SJSA1 (cell line): ENCODE measurements at places on chromosomes 7 and 10.

DNA sequence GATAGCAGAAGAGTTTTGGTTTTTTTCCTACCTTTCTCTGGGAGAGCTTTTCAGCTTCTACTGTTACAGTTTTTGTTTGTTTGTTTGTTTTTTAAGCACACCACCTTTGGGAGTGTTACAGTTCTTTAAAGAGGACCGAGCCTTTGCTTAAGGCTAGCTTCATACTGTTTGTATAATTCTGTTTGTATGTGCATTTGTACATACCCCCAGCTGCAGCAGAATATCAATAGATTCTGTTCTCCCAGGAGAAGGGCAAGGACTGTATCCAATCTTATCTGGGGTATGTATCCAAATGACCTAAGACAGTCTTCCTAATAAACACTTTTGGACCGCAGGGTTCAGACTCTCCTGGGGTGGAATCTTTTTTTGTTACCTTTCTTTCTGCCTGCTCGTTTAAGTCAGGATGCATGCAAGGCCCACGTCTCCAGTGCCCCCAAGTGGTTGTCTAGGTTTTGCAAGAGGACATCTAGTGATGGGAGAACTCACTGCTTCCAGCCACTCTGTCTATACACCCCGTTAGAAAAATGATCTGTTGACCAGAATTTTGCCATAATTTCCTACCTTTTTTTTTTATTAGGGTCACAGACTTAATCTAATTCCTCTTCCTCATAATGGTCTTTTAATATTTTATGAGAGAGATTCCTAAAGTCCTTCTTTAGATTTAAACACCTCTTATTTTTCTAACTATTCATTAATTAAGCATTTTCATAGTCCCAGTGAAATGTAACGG is 23.9 kb downstream of the NRF1 start:
- DNase-seq = peak; percentile 71
- H3K36me3 ChIP-seq = peaks cover 6% of the 10 kb centered on the region; the same call in 1 of the 2 replicates
- H3K4me3 ChIP-seq = no peak overlapping the region
- no peak overlapping the region for H3K27ac ChIP-seq
- no peaks in the 10 kb centered on the region; the same call in 1 of the 2 replicates for H3K4me1 ChIP-seq

GRCh38 chr7:28151965-28152364 is 28.6 kb downstream of the JAZF1 start:
- 0 out of 2 replicates have a peak overlapping the region, but pooled peaks have one; percentile 2 for H3K27ac ChIP-seq
- no peaks in the 10 kb centered on the region for H3K27me3 ChIP-seq
- H3K4me1 ChIP-seq = peaks cover 40% of the 10 kb centered on the region
- H3K4me3 ChIP-seq = no peak overlapping the region
- H3K36me3 ChIP-seq = no peaks in the 10 kb centered on the region

DNA sequence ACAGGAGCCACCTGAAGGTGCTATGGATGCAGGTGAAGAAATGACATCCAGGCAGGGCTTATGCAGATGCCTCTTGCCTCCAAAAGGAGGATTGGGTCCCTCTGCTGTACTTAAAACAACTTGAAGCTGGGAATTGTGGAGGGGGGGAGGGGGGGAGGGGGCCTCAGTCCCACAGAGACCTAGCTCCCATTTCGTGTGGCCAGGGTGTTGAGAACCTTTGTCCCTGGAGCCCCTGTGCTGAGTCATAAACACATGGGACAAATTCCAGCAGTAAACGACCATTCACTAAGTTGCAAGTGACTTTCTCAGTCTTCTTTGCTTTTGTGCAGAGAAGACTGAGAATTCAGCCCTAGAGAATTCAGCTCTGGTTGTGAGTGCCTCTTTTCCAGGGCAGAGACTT is 96.5 kb upstream of the PODXL start:
- no peak overlapping the region for H3K4me3 ChIP-seq
- peaks cover 37% of the 10 kb centered on the region for H3K4me1 ChIP-seq
- peak; percentile 55 for DNase-seq
- H3K36me3 ChIP-seq = no peaks in the 10 kb centered on the region
- peak overlapping the region; percentile 77 for H3K27ac ChIP-seq

DNA sequence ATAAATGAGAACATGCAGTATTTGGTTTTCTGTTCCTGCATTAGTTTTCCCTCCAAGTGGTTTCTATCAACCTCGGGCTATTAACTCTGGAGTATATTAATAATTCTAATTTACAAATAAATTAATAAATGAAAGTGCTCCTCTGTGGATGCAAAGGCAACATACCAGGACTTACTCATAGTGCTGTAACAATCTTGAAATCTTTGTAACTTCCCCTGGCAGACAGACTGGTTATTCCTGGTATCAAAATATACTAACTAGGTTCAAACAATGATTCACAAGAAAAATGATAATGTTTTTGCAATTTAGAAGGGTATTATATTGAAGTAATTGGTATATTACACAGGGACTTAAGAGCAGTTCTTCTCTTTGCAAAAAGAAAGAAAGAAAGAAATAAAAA is 177.2 kb downstream of the FANK1 start:
- H3K36me3 ChIP-seq = no peaks in the 10 kb centered on the region
- no peak for DNase-seq
- no peaks in the 10 kb centered on the region for H3K4me1 ChIP-seq
- H3K4me3 ChIP-seq = no peak overlapping the region
- H3K27ac ChIP-seq = no peak overlapping the region
- H3K27me3 ChIP-seq = 0 out of 2 replicates have a peak, but pooled peaks cover 3% of the 10 kb centered on the region

DNA sequence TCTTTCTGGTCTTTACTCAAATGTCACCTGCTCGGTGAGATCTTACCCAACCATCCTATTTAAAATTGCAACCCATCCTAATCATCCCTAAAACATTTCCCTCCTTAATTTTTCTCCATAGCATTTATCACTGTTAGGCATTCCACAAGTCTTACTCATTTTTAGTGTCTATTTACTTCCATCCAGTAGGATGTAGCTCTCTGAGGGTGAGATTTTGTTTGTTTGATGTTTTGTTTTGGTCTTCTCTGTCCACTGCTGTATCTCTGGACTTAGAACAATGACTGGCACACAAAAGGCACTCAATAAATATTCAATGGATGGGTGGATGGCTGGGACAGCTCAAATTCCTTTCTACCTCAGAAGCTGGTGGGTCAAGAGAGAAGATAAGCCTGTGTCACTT is 15.8 kb upstream of the DUSP5 start:
- peak; percentile 61 for DNase-seq
- H3K4me3 ChIP-seq = no peak overlapping the region
- peak overlapping the region; percentile 24 for H3K27ac ChIP-seq

DNA sequence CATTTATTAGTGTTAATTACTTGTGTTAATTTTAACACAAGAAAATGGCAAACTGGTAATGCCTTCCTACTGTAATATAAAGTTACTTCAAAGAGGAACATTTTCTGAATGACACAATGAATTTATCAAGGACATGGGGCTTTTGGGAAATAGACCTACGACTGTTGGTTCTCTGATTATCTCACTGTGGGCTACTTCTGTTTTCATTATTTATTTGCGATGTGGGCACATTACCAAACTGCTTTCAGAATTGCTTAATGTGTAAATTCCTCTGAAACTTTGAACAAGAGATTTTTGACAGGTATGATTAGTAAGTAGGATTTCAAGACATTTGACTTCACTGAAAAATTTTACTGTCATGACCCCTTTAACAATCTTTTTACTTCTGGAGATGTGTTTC is 535.6 kb downstream of the CNTNAP2 start:
- no peak for DNase-seq
- no peak overlapping the region for H3K27ac ChIP-seq
- no peaks in the 10 kb centered on the region for H3K4me1 ChIP-seq

- H3K27ac ChIP-seq = no peak overlapping the region
- no peaks in the 10 kb centered on the region for H3K4me1 ChIP-seq
- no peak overlapping the region for H3K4me3 ChIP-seq
These were observed 54.1 kb upstream of the NPSR1 start for GRCh38 chr7:34603711-34604444.

GRCh38 chr10:111439034-111439842 is 362.4 kb downstream of the ADRA2A start:
- no peaks in the 10 kb centered on the region for H3K4me1 ChIP-seq
- H3K27me3 ChIP-seq = no peaks in the 10 kb centered on the region
- no peak for DNase-seq
- no peak overlapping the region for H3K27ac ChIP-seq
- no peaks in the 10 kb centered on the region for H3K36me3 ChIP-seq

DNA sequence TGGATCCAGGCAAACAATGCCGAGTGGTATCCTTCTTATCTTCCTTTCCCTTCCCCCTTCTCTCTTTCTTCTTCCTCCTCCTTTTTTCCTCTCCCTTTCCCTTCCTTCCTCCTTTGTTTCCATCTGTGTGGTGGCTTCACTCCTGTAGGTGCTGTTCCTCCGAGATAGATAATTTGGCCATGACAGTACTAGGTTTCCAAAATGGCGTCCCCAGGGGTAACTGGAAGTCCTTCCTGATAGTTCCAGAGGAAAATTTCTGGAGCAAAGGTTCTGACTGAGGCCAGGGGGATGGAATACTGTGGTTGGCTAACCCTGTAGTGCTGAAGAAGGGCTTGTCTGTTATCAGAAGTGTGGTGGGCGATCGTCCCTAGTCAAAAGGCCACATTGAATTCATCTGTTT is 52.5 kb upstream of the CCDC6 start:
- DNase-seq = no peak
- no peaks in the 10 kb centered on the region for H3K27me3 ChIP-seq
- H3K36me3 ChIP-seq = no peaks in the 10 kb centered on the region
- no peaks in the 10 kb centered on the region for H3K4me1 ChIP-seq

- no peak overlapping the region for H3K27ac ChIP-seq
- no peak for DNase-seq
- no peaks in the 10 kb centered on the region for H3K36me3 ChIP-seq
- no peaks in the 10 kb centered on the region for H3K27me3 ChIP-seq
- no peak overlapping the region for H3K4me3 ChIP-seq
These were observed 130.0 kb downstream of the AUTS2 start for GRCh38 chr7:69728304-69728703.

- no peak for DNase-seq
- no peak overlapping the region for H3K27ac ChIP-seq
- H3K4me1 ChIP-seq = no peaks in the 10 kb centered on the region
- H3K36me3 ChIP-seq = no peaks in the 10 kb centered on the region
These were observed 113.2 kb upstream of the VWC2 start for GRCh38 chr7:49660170-49660783.

DNA sequence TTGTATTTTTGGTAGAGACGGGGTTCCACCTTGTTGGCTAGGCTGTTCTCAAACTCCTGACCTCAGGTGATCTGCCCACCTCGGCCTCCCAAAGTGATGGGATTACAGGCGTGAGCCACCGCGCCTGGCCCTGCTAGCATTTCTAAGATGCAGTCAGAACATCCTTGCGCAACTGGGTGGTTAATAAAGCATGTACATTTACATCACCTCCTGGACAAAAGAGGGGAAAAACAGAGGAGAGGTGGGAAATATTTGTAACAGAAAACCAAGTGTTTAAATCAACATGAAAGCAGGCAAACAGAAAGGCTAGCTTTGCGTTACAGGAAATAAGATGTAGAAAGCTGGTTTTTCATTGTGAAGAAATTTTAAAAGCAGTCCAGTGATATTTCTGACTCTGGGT is 220.9 kb upstream of the KMT2E start:
- no peak for DNase-seq
- no peak overlapping the region for H3K4me3 ChIP-seq
- no peak overlapping the region for H3K27ac ChIP-seq
- H3K36me3 ChIP-seq = no peaks in the 10 kb centered on the region
- peaks cover 15% of the 10 kb centered on the region; the same call in 1 of the 2 replicates for H3K27me3 ChIP-seq
- H3K4me1 ChIP-seq = no peaks in the 10 kb centered on the region

DNA sequence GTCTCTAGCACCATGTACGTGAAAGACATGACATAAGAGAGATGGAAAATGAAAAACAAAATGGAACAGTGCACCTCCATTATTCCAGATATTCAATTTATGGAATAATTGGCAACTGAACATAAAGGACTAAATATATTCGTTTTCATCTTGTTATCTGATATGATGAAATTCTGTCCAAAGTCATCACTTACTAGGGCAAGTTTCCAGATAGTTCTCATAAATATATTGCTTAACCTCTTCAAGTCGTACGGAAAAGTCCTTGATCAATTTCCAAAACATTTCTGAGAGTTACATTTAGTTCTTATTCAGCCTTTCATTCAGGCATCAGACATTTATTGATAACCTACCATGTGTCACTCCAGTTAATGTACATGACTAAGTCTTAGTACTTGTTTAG is 185.2 kb downstream of the HGF start:
- no peaks in the 10 kb centered on the region for H3K36me3 ChIP-seq
- H3K4me1 ChIP-seq = no peaks in the 10 kb centered on the region
- no peak overlapping the region for H3K27ac ChIP-seq
- no peaks in the 10 kb centered on the region for H3K27me3 ChIP-seq

DNA sequence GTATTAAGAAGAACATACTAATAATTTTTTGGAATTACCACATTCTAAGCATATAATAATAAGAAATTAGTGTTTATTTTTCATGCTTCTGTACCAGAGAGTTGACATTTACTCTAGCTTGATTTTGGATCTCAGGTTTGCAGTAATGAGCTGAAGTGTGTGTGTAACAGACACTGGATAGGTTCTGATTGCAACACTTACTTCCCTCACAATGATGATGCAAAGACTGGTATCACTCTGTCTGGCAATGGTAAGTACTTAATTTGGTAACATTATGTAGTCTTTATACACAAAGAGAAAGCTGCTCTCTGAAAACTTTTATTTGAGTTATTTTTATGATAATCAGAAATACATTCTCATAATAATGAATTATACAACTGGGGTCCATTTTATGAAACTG is 54.1 kb downstream of the SRI start:
- H3K36me3 ChIP-seq = no peaks in the 10 kb centered on the region
- H3K27me3 ChIP-seq = peaks cover 8% of the 10 kb centered on the region; the same call in 1 of the 2 replicates
- DNase-seq = no peak

DNA sequence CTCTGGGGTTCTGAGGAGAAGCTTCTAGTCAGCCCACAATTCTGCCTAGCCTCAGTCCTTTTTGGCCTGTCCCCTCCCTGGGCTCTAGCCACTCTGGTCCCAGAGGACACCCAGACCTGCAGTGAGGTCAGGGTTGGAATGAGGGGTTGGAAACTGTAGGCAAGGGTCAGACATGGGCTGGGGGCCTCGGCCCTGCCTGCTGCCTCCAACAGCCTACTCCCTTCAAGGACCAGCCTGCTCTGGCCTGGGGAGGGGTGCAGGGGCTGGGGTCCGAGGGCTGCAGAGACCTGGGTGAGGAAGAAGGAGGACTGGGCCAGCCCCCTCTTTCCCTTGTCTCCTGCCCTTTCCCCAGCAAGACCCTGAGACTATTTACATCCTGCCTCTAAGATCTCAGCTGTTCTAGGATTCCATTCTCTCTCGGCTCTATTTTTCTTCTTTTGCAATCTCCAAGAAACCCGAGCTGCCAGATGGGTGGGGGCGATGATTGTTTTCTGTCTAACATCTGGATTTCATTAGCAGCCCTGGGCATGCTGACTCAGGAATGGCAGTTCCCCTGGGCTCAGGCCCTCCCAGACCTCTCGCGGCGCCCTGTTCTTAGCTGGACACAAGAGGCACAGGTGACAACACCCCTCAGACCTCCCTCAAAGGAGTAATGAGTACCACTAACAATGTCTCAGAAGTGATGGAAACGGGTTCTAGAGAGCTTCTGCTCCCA is 23.1 kb downstream of the ZCCHC24 start:
- H3K36me3 ChIP-seq = peaks cover 33% of the 10 kb centered on the region
- no peaks in the 10 kb centered on the region for H3K27me3 ChIP-seq
- H3K4me1 ChIP-seq = peaks cover 40% of the 10 kb centered on the region
- no peak overlapping the region for H3K4me3 ChIP-seq
- peak; percentile 88 for DNase-seq
